ENCODE measurements at places on chromosomes 12 and 14.

DNA sequence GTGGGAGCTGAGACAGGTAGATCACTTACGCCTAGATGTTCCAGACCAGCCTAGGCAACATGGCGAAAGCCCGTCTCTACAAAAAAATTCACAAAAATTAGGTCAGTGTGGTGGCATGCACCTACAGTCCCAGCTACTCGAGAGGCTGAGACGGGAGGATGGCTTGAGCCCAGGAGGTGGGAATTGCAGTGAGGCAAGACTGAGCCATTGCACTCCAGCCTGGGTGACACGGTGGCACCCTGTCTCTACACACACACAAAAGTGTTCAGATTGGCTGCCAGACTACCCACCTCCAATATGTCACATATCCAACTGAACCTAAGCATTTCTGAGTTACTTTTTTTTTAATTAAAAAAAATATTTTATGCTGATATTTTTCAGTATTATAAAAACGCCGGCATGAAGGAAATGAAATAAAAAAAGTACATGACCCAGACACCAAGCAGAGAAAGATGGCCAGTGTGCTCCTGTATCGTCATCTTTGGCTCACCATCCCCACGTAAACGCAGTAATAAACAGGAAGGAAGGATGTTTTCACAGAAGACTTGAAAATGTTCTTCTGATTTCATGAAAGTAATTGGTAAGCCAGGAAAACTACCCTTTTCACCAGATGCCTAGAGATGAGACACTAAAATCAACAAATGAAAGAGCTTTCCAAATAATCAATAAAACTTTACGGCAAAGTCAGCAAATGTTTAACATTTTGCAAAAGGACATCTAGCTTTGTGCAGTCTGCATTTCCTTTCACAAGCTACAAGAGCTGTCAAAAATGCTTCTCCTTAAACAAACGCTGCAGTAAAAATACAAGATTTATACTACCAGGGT is 26.4 kb downstream of the CDC42BPB start:
- no peak for DNase-seq

DNA sequence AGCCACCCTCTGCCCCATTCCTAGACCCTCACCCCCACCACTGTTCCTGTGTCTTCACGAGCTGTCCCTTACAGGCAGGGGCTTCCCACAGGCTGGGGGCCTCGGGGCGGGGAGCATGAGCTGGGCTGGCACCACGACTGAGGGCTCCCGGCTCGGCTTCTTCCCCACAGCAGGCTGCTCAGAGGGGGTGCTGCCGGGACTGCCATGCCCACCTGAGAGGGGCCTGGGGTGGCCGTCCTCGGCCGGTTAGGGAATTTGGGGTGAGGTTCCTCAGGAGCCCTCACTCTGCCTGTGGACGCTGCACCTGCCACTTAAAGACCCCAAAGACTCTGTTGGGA is 6.8 kb downstream of the SLC25A47 start:
- DNase-seq, result no peak

- no peak for DNase-seq
These were observed 64.0 kb upstream of the SLC24A4 start for GRCh38 chr14:92258934-92259333.

DNA sequence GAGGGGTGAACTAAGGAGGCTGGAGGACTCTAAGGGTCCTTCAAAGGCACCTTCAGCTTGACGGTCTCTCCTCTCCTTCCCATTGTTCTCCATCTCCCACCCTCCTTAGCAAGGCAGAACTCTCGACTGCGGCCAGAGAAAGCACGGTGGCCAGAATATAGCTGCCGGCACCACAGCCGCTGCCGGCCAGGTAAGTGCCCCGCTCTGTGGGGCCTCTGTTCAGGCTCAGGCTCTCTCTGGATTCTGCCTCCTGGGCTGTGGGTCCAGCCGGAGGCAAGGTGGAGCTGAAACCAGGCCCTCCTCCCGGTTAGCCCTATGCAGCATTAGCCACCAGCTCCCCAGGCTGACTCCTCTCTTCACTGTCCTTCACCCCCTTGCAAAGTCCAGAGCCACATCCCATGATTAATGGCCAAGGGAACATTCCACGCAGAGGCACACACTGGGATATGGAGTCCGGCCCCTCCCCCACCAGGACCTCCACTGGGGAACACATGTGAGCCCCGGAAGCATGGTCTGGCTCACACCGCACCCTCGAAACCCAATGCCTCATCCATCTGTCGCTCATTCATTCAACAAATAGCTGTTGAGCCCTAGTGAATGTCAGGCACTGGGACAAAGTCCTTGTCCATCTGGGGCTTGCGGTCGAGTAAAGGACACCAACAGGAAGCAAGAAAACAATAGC is 25.2 kb downstream of the LTBP2 start:
- DNase-seq, result no peak

- no peak for DNase-seq
These were observed 305.7 kb upstream of the SSTR1 start for GRCh38 chr14:37901978-37902377.

DNA sequence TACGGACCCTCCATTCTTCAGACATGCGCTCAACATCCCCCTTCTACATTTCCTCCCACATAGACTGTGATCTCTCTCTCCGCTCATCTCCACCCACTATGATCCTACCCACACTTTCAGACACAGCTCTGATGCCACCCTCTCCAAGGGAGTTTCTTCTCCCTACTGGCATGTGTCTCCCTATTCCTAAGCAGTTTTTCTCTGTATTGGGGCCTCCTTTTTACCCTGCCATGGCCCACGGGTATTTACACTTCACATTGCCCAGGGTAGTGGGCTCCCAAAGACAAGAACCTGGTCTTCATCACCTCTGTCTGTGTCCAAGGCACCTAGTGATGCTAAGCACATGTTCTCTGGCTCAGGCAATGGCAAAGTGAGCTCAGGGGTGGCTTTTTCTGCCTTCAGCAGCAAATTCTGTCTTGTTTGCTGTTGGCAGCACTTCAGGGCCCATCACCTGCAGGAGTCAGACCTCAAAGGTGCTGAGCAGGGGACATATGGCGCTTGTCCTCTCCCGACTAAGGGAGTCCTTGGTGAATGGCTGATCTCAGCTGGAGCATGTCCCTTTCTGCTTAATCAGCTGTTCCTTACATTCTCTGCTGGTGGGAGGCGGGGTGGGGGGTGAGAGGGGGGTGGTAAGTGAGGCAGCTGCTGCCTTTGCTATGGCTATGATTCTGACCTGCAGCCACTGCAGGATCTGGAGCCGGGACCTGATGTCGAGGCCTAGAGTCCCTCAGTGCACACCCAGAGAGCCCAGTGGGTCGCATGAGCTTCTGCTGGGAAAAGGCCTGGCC is 256.8 kb downstream of the PCNX1 start:
- no peak for DNase-seq

GRCh38 chr12:132949936-132950837 is 5.9 kb downstream of the ZNF605 start:
- no peak for DNase-seq

DNA sequence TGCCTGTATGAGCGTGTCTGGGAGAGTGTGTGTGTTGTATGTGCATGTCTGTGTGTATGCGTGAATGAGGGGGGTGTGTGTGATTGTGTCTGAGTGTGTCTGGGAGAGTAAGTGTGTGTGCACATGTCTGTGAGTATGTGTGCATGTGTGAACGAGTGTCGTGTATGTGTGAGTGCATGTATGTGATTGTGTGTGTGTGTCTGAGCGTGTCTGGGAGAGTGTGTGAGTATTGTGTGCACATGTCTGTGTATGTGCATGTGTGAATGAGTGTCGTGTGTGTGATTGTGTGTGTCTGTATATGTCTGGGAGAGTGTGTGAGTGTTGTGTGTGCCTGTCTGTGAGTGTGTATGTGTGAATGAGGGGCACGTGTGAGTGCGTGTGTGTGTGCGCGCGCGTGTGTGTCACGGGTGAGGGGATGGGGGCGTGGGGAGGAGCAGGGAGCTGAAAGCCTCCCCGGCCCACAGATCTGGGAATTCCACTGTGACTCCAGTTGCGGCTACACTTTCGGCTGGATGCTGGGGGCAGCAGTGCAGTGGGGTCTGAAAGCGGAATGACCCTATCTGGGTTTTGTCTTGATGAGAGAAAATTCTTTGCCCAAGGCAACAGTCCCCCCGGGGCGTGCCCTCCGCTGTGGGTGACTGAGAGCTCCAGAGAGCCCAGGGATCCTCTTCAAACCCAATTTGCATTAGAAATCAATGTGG is 138.1 kb upstream of the MED13L start:
- no peak for DNase-seq

DNA sequence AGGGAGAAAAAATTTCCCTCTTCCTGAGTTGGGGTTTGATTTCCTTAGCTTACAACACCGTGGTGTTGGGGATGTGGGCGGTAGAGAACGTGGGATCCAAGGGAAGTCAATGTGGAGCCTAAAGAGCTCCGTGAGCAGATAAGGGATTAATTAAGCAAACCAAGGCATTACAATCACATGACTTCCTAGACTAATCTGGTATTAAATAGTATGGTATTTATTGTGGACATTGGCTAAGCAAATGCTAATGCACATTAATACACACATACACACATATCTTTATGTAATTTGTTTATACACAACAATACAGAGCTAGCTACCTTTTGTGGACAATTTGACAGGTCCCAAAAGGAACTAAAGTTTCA is 791 bp upstream of the RNF41 start:
- no peak for DNase-seq

GRCh38 chr14:100539003-100539660 is 48.1 kb downstream of the BEGAIN start:
- no peak for DNase-seq

DNA sequence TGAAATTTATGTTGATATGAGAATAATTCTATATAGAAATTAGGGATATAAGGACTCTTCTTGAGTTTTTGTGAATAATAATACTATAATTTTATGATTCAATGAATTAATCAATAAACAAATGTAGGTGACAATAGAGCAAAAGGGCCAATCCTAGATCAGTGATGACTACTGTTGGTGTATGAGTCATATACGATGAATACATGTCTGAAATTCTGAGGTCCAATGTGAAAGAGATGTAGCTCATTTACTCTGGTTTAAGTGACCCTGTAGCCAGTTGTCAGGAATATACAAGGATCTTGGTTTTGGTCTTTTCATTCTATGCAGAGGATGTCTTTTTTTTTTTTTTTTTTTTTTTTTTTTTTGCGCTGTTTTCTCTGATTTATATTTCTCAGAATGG is 72.1 kb upstream of the RTL1 start:
- DNase-seq, result no peak

GRCh38 chr12:6072302-6072752 is 52.1 kb downstream of the VWF start:
- DNase-seq, result no peak

GRCh38 chr14:81314443-81315175 is 85.5 kb downstream of the STON2 start:
- no peak for DNase-seq

GRCh38 chr14:74570696-74571095 is 41.3 kb downstream of the LTBP2 start:
- no peak for DNase-seq

DNA sequence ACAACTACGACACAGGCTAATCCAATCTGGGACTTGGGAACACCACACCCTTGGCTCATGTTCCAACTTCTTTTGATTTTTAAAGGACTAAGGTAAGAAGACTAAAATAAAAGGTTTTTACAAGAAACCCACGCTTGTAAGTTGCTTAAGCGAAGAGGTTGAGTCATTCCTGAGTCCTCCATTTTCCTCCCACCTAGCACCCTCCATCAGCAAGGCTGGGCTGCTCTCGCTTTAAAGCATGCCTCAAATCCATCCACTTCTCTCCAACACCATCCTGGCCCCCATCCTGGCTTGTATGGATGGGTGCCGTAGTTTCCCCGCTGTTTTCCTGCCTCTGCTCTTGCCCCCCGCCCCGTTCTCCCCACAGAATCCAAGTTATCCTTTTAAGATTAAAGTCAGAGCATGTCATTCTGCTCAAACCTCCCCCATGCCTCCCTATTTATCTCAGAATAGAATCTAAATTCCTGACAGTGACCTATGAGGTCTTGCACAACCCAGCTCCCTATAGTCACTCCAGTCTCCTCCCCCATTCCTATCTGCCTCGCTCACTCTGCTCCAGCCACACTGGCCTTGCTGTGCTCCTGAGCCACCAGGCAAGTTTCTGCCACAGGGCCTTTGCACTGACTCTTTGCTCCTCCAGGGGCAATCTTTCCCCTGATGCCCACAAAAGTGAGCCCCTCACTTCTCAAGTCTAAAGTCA is 34.5 kb downstream of the SCARB1 start:
- DNase-seq, result no peak

DNA sequence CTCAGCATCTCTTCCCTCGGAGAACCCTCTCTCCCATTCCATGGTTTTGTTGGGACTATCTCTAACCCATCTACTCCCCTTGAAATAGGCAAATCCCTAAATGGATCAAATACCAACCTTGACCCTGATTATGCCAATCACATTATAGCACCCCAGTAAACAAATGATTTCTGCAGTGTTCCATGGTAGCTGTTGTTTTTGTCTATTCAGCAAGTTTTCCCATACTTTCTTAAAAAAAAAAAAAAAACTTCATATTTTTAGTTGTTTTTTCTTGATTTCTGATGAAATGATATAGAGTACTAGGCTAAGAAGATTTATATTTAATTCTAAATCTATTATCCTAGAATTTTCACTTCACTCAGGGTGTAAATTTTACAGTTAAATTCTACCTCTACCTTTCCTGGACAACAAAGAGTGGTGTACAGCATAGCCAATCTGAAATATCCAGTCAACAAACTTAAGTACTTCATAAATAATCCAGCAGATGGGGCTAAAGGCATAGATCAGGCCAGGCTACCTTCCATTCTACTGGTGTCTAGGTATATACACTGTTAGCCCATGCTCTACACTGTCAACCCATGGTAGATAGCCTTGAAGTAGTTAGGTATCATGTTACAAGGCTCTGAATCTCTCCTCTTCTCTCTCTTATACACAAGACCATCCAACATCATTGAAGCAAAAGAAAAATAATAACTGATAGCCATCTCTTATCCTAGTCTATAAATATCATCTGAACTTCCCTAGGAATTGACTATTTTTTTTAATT is 82.2 kb downstream of the PLEKHG7 start:
- DNase-seq, result no peak

DNA sequence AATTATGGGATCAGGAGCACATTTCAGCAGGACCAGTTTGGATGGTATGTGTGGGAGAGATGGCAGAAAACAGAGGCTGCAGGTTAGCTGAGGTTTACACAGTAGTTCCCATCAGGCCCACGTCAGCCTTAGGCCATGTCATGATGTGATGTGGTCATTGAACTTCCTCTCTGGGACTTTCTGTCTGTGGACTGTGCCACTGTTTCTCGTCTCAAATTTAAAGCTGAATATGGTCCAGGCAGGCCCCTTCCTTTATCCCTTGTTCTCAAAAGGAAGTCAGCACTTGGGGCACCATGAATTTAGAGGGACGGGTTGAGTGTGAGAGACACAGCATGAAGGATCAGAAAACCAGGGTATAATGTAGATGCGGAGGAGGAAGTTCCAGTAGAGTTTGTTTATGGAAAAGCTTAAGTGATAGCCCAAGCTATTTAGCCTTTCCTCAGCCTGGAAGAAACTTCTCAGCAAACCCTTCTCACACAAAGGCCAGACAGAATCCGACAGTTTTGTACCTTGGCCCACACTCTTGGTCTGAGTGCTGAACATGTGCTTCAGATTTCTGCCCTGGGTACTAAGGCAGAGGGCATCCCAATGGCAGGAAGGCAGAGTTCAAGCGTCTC is 3.6 kb upstream of the IGFBP6 start:
- DNase-seq, result no peak

GRCh38 chr12:9973949-9974348 is 2.7 kb downstream of the CLEC12A start:
- no peak for DNase-seq
